ENCODE measurements at places on chromosomes 1 and 21. TPM values are rescaled to one million over a fixed set of nuclear protein-coding genes. Genes with fewer than 3 reads are reported as not detected.

The FLVCR1 gene
- total RNA-seq, result 11.0 TPM

The F5 gene
- total RNA-seq, result not detected

The NUDT4B gene
- total RNA-seq, result 1.2 TPM

The MEX3A gene
- total RNA-seq, result 3.5 TPM

The BSDC1 gene
- total RNA-seq, result 33.8 TPM

The TRIM63 gene
- total RNA-seq, result not detected
